ENCODE measurements at places on chromosomes 7 and 10. TPM values are rescaled to one million over a fixed set of nuclear protein-coding genes. Genes with fewer than 3 reads are reported as not detected.

- no peak for DNase-seq
- no peaks in the 10 kb centered on the region for H3K4me1 ChIP-seq
- no peak overlapping the region for H3K27ac ChIP-seq
Measured at GRCh38 chr7:99449326-99449725, 10.6 kb downstream of the CPSF4 start.

DNA sequence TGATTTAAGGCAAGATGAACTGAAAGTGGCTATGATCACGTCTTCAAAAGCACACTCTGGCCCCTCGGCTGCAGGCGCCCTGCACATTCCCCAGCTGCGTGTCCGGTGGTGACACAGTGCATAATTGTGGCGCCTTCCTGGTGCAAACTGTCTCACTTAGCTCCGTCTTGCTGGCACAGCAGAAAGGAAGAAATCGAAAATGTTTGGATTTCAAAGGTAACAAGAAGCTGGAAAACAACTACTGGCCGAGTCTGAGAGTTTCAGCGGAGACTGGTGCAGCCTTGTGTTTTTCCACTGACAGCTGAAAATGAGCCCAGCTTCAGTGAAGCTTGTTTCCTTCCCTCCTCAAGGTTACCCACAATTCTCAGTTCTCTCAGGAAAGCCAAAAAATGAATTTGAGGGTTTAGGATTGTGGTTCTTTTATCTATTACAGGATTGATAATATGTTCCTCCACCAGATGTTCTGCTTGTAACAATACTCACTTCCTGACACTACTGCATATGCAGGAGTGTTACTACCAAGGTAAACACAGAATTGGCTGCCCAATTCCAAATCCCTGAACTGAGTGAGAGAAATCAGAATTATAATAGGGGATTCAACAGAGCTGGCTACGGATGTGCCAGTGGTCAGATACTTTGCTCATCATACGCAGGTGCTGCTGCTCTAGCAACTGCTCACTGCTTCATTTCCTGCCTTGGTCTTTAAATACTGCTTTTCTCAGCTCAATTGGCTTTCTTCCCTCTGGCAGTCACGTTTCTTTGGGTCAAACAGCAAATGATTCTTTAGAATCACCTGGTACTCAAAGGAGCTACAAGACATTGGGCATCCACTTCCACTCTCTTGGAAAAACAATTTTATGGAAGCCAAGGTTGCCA, 63.7 kb downstream of the TRUB1 start:
- peaks cover 9% of the 10 kb centered on the region for H3K4me1 ChIP-seq
- H3K27me3 ChIP-seq = peaks cover 12% of the 10 kb centered on the region
- peaks cover 5% of the 10 kb centered on the region for H3K36me3 ChIP-seq
- DNase-seq = no peak
- H3K4me3 ChIP-seq = no peak overlapping the region

The UPK3BL2 gene
- total RNA-seq = 17.4 TPM

The ASAH2 gene
- 7.4 TPM for total RNA-seq

The ANKRD61 gene
- 0.42 TPM for total RNA-seq

The CD36 gene
- 0.12 TPM for total RNA-seq

The SFTPA1 gene
- not detected for total RNA-seq

DNA sequence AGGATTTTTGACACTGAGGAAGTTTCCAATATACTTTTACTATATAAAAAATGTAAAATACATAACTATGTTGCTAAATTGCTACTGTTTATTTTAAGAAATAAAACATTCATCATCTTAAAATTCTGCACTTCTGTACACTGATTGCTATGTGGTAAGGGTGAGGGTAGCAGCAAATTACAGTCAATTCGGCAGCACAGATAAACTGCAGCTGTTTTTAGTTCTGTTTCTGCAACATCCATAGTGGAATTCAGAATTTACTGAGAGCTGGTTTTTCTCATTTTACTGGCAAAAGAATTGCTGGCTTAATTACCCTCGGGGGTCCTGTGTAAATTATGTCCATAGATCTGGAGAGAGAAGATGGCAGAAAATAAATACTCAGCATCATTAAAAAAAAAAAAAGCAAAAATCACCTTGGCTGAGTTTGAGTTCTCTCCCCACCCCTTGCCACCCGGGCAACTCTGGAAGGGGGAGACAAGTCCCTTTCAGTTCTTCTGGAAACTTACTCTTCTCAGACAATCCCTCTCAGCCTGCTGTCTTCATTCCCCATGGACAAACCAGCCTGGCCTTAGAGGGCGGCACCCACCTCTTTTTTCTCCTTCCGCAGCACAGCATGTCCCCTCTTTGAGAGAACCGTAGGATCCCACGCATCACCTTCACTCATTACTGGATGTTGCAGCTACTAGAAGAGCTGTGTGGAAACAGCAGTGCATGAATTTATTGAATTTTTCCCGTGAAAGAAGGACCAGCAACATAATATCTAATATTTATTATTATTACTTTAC, 501.1 kb upstream of the CELF2 start:
- H3K27ac ChIP-seq = no peak overlapping the region

The APBB1IP gene
- total RNA-seq = not detected

DNA sequence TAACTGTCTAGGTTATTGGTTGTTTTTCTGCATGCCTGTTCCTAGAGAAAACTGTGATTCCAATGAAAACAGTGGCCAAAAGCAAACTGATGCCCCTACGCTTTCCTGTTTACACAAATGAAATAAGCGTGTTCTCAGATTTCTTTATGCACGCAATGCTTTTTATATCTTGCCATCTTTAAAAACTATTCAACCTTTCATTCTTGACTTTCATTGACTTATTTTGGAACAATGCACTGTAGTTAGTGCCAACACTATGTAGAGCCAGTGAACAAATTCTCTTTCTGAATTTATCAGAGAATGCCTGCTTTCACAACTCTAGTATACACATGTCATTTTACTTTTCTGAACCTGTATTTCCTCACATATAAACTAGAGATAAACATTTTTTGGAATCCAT, 86.6 kb downstream of the CABCOCO1 start:
- DNase-seq = no peak
- no peak overlapping the region for H3K27ac ChIP-seq
- H3K27me3 ChIP-seq = no peaks in the 10 kb centered on the region
- H3K4me1 ChIP-seq = peaks cover 25% of the 10 kb centered on the region
- H3K36me3 ChIP-seq = no peaks in the 10 kb centered on the region

DNA sequence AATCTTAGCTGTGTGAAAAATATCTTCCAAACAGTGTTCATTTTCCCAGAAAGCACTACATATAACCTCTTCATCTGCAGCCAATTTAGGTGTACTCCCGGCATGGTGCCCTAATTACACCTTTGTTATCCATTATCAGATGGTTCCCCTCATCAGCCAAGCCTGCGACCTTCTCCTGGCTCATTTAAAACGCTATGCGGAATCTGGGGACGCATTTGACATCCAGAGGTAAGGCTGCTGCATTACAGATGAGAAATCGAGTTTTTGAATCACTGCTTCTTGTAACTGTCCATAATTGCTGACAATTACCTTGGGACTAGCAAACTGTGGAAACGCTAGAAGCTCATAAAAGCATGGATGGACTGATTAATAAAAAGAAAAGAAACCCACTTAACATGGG, 109.5 kb downstream of the PARP12 start:
- no peaks in the 10 kb centered on the region for H3K4me1 ChIP-seq
- H3K36me3 ChIP-seq = no peaks in the 10 kb centered on the region
- no peak overlapping the region for H3K4me3 ChIP-seq
- no peak overlapping the region for H3K27ac ChIP-seq

- no peak for DNase-seq
- H3K4me1 ChIP-seq = no peaks in the 10 kb centered on the region
- no peak overlapping the region for H3K27ac ChIP-seq
- no peak overlapping the region for H3K4me3 ChIP-seq
Measured at GRCh38 chr7:129462420-129462819, 28.2 kb downstream of the STRIP2 start.

The DHTKD1 gene
- total RNA-seq = 17.3 TPM

- no peaks in the 10 kb centered on the region for H3K36me3 ChIP-seq
- no peak for DNase-seq
- H3K27ac ChIP-seq = no peak within 1 kb of the TSS
Measured at GRCh38 chr7:135748770-135749169, at the start of gene FAM180A. Gene FAM180A (minus strand): TSS chr7:135748813. CDS start chr7:135748580, 233 bp downstream.

DNA sequence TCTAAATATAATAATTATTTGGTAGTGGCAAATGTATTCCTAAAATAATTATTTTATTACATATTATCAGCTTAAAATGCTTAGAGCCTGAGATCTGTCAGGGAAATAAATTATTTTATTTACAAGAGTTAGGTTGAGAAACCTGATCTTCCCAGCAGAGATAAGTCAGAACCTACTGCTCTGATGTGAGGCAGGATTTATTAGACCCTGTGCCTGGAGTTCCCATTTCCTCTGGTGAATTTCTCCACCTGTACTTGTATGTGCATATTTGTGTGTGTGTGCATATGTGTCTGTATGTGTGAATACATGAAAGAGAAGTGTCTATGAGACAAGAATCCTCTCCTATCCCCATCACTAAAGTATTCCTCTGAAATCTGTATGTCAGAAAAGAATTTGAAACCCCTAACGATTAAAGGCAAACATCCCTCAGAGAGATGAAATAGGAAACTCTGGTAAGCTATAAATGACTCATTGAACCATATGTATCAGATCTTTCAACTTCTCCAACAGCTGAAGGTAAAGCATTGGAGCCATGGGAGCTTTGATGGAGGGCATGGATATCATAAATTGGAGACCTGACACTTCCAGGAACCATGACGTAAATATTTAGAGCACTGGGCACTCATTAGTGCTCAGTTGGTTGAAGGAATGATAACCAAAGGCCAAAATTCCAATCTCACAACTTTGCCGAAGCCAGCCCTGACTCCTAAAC, 190.9 kb downstream of the XPNPEP1 start:
- H3K4me1 ChIP-seq = no peaks in the 10 kb centered on the region
- no peaks in the 10 kb centered on the region for H3K36me3 ChIP-seq
- no peak overlapping the region for H3K27ac ChIP-seq
- no peak for DNase-seq
- H3K27me3 ChIP-seq = no peaks in the 10 kb centered on the region

GRCh38 chr7:158850545-158851102, 5.7 kb upstream of the DYNC2I1 start:
- no peaks in the 10 kb centered on the region for H3K4me1 ChIP-seq
- no peak for DNase-seq
- H3K4me3 ChIP-seq = no peak overlapping the region
- H3K27ac ChIP-seq = no peak overlapping the region
- no peaks in the 10 kb centered on the region for H3K36me3 ChIP-seq

GRCh38 chr10:36425131-36425797, 700.1 kb upstream of the ANKRD30A start:
- DNase-seq = no peak
- H3K4me1 ChIP-seq = no peaks in the 10 kb centered on the region
- no peaks in the 10 kb centered on the region for H3K36me3 ChIP-seq
- H3K4me3 ChIP-seq = no peak overlapping the region
- H3K27me3 ChIP-seq = no peaks in the 10 kb centered on the region

GRCh38 chr7:3780016-3780415, 479.0 kb downstream of the SDK1 start:
- H3K4me1 ChIP-seq = no peaks in the 10 kb centered on the region
- H3K27me3 ChIP-seq = peaks cover 7% of the 10 kb centered on the region
- DNase-seq = no peak
- H3K4me3 ChIP-seq = no peak overlapping the region
- no peak overlapping the region for H3K27ac ChIP-seq

The FAM131B gene
- total RNA-seq = 0.25 TPM

- peaks cover 45% of the 10 kb centered on the region for H3K36me3 ChIP-seq
Measured at GRCh38 chr10:80488539-80489066, 34.5 kb downstream of the TSPAN14 start.

DNA sequence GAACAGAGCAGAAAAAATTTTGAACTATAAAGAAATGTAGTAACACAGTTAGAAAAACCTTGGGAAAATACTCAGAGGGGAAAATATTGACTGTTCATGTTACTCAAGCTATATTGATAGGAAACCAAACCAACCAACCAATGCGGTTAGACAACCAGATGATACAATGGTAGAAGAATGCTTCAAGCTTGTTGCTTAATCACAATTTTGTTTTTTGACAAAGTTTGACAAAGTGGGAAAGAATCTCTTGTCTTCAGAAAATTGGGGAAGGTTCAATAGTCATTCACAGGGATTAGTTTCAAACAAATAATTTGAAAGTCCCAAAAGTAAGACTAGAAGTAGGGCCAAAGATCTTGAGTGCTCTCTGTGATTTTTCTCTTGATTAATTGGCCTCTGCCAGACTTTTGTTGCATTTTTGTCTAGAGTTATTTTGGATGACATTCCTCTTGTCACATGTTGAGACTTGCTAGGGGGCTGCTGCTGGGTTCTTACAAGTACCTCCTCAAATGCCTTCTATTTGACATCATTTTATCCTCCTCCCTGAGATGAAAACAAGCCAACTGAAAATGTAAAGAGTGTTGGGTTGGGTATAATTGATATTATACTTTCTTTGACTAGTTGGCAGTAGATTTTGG, 233.1 kb upstream of the PHYHIPL start:
- H3K27me3 ChIP-seq = no peaks in the 10 kb centered on the region
- H3K4me1 ChIP-seq = peaks cover 13% of the 10 kb centered on the region
- no peak overlapping the region for H3K4me3 ChIP-seq
- DNase-seq = peak; percentile 23

- H3K36me3 ChIP-seq = no peaks in the 10 kb centered on the region
- H3K4me1 ChIP-seq = peaks cover 11% of the 10 kb centered on the region
- DNase-seq = no peak
Measured at GRCh38 chr10:79452174-79452611, 6.8 kb upstream of the ZCCHC24 start.

DNA sequence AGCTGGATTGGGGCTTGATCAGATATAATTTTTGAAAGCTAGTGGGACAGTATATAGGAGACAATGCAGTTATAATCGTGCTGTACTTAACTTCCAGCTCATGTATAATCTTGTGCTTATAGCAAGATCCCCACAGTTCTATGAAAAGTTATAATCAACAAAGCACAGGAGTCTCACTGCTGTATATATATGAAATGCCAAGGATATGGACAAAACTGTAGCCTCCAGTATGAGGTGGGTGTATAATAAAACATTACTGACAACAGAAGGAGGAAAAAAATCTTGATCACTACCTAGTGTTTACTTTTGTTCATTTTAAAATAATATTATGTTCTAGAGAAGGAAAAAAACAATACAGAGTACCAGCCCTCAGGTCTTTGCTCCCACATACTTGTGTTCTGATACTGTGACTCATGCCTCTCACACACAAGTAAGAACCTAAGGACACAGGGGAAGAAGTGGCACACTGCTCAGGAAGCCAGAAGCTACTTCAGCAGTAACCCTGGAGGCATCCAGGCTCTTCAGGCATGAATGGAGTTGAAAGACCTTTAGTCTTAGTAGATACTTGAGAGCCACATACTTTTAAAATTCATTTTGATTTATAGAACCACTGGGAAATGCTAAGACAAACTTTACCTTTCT, 265.7 kb upstream of the IMMP2L start:
- H3K36me3 ChIP-seq = peaks cover 11% of the 10 kb centered on the region
- DNase-seq = peak; percentile 70
- H3K27me3 ChIP-seq = no peaks in the 10 kb centered on the region
- no peak overlapping the region for H3K4me3 ChIP-seq

Measured in MCF 10A (cell line).